ENCODE measurements at places on chromosomes 4 and X.

DNA sequence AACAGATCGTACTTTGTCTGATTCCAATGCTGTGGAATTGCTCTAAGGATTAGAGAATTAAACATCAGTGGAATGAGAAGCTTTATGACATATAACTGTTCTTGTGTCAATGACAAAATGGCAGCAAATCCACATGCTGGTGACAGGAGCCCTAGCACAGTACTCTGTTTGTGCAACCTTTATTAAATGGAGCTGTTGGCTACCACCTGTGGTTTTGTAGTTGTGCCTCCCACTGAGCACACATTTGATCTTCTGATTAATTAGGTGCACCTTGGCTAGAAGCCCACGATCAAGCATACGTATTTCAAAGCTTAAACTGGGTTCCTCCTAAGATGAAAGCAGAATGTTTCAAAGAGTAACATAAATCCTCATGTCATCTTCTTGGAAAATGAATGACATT is 394.0 kb upstream of the IGFBP7 start:
- no peak for DNase-seq

GRCh38 chr4:130214268-130214667 is 1118.3 kb downstream of the C4orf33 start:
- peak; percentile 8 for DNase-seq

DNA sequence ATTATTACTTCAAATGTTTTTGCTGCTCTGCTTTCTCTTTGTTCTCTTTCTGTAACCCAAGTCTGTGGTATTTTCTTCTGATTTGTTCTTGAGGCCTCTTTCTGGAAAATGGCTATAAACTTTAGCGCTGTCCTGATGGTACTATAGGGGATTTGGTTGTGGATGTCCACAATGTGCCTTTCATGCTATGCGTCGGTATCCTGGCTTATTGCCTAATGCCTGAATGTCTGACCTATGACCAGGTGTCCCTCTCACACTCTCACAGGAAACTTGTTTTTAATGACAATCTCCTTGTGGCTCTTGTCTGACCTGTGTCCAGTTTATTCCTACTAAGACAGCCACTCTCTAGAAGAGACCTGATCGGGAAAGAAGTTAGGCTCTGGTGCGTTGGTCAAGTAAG is 222.4 kb upstream of the NR3C2 start:
- DNase-seq: no peak

- DNase-seq: no peak
Measured at GRCh38 chrX:69551421-69552009, 47.4 kb downstream of the NALF2 start.

DNA sequence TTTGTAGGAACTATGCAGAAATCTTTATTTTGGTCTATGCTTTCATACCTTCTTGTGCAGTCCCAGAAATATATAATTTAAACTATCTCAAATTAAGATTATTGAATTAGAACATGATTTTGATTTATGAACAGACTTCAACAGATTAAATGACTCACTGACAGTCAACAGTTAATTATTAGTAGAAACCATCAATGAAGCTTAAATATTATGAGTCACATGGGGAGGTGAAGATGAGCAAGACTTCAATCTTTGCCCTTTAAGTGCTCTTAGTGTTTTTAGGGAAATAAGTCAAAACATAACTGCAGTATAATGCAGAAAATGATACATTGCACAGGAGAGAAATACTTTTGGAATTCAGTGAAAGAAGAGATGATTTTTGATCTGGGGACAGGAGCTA is 81.5 kb upstream of the BMP3 start:
- no peak for DNase-seq

- DNase-seq: no peak
Measured at GRCh38 chr4:115331241-115331640, 217.8 kb upstream of the NDST4 start.

DNA sequence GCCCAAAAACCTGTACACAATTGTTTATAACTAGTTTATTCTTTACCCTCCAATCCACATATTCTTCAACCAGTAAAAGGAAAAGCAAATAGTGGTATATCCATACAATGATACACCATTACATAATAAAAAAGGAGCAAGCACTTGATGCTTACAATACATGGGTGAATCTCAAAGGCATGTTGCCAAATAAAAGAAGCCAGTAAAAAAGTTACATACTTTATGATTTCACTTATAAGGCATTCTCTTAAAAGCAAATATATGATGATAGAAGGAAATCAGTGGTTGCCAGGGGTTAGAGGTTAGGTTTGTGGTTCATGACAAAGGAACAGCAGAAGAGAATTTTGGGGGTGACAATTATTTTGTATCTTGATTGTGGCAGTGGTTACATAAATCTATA is 896.1 kb upstream of the LCORL start:
- DNase-seq: peak; percentile 73

GRCh38 chr4:73661646-73662119 is 41.4 kb upstream of the RASSF6 start:
- DNase-seq: peak; percentile 99

GRCh38 chr4:176193938-176194337 is 1.4 kb downstream of the SPATA4 start:
- peak; percentile 95 for DNase-seq

- no peak for DNase-seq
Measured at GRCh38 chr4:156961196-156962057, 10.2 kb downstream of the PDGFC start.

DNA sequence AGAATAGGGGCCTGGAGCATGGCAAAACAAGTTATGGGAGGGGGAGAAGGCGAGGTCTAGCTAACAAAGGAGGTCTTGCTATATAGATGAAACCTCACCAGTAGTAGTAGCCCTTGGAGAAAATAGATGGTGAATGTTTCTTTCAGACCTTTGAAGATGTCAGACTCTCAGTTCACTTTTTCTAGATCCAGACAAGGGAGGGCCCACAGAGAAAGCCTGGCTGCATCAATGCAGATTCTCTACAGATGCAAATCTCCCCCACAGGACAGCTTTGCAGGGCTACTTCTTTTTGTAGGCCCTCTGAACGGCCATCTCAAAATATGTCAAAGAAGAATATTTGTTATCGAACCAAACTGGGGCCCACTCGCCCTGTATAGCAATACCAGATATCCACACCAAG is 159.7 kb downstream of the ANK2 start:
- DNase-seq: no peak

DNA sequence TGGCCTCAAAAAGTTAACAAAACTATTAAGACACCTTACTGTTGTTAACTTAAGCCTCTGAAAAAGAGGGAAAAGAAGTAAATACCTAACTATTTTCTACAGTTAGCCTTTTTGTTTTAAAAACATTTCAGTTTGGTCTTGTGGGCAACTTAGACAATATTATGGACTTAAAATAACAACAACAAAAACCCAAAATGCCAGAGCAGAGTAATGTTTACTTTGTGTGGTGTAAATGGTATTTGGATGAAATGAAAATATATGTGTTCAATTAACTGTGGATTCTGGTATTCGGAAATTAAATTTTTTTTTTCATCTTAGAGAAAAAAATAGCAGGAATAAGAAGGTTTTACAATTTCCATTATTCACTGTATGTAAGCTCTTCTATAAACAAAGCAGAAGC is 79.6 kb upstream of the NPNT start:
- no peak for DNase-seq

DNA sequence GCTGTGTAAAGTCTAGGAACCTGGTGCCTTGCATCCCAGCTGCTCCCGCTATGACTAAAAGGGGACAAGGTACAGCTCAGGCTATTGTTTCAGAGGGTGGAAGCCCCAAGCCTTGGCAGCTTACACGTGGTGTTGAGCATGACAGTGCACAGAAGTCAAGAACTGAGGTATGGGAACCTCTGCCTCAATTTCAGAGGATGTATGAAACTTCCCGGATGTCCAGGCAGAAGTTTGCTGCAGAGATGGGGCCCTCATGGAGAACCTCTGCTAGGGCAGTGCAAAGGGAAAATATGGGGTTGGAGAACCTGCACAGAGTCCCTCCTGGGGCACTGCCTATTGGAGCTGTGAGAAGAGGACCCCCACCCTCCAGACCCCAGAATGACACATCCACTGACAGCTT is 76.6 kb downstream of the DDX60 start:
- no peak for DNase-seq

- DNase-seq: no peak
Measured at GRCh38 chrX:107701493-107702121, 73.3 kb downstream of the PRPS1 start.

- DNase-seq: peak; percentile 64
Measured at GRCh38 chr4:10456595-10457254, 501 bp downstream of the ZNF518B start.

- peak; percentile 18 for DNase-seq
Measured at GRCh38 chr4:125041372-125041930, 273.3 kb upstream of the FAT4 start.

DNA sequence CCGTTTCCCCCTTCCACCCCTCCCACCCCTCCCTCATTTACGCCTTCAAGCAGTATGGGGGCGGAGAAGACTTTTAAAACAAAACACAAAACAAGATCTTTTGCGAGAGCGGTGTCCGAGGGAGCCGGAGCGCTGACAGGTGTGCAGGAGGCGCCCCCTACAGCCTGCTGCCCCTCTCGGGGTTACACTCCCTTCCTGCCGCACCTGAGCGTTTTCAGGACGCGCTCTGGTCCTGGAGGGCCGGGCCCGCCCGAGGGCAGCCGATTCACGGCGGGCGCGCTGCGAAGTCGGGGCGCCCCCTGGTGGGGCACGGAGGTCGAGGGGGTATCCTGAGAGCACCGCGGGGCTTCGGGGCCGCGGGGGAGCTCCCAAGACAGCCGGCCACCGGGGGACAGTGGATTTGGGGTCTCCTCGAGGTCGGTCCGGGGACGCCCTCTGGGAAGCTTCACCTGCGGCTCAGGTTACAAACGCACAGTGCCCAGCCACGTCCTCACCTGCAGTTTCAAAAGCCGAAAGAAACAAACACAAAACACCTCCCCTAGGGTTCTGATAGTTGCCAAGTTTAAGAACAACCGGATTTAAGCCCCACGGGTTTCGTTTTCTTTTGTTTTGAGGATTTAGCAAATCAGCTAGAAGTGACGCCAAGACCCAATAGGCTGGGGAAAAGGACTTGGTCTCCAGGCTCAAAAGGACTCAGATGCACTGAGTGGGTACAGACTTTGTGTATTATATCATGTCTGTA is 8.0 kb upstream of the NEUROG2 start:
- DNase-seq: peak; percentile 58

DNA sequence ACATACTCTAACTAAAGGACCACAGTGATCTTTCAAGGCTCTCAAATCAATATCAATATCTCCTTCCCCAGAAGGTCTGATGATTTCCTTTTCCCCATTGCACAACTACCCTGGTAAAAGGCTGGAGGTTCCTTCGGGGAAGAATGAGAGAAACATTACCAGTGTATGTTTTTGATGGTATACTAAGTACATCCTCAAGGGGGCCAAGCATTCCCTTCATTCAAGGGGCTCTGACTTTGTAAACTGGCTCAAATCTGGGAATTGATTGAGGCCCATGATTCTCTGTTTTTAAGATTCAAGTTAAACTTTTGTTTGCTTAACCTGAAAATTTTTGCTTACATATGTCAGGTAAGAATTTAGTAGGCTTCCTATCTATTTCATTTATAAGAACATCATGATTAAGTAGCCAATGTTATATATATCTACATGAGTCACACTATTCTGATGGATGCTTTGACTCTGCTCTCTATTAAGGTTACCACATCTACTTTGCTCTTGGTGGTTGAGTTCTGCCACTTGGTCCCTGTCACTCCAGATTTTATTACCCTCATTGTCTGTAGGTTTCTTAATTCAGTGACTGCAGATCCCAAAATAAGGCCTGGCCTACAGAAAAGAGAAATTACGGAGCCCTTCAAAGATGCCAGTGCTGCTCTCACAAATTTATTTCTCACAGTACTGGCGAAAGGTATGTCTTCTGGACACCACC is 16.4 kb upstream of the GUCY1B1 start:
- DNase-seq: peak; percentile 12

DNA sequence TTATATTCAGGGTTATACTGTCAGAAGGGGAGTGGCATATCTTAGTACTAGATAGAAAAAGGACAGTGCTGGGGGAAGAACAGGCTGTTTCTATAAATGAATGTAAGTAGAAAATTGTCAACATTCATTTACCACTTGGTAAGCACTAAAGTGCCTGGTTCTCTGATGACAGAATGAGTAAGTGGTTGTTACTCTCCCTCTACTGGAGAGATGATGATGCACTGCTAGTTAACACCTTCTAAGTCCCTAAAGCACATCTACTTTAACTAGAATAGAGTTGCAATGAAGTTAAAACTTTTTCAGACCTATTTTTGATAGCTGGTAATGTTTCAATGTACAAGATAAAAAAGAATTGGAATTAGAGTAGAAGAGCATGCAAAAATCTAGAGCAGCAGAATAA is 214.5 kb downstream of the KLHL4 start:
- no peak for DNase-seq

DNA sequence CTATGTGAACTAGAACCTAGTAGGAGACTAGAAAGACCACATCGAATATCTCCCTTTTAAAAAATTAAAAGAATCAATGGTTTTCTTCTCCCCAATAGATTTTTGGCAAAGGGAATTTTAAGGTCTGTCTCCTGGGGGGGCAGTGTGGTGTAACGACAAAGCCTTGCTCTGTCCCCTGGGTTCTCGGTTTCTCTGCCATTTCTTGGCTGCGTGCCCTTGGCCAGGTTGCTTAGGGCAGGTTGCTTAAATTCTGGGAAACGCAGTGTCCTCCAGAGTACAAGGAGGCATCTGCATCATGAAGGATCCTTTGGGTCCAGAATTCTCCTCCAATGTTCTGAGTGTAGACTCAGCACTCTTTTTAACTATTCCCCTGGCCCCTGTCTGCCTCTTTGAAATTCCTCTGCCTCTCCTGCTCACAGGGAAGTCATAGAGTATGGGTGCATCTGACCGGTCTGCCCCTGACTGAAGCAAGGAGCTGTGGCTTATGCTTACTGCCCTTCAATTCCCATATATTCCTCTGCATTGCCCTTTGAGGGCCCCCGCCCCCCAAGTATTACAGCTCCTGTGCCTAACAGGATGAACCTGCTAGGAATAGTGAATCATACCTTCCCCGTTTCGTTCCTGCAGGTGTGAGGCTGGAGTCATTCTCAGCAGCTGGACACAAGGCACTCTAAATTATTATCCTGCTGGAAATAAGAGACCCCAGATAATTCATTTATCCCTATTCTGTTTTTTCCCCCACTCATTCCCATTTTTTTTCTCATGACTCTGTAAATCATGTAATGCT is 2.2 kb downstream of the KIT start:
- no peak for DNase-seq

DNA sequence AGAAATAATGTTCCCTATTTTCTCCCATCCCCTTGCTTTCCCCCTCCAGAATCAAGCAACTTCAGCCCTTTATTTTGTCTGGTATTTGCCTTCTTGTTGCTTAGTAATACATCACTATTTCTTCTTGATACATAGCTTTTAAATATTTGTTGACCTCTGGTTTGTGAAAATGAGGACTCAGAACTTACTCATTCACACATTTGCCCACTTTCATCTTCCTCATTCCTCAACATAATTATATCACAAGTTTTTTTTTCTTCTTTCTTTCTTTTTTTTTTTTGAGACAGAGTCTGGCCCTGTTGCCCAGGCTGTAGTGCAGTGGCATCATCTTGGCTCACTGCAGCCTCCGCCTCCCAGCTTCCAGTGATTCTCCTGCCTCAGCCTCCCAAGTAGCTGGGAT is 28.9 kb upstream of the NDUFC1 start:
- peak; percentile 8 for DNase-seq

- DNase-seq: no peak
Measured at GRCh38 chrX:108722561-108722960, 13.8 kb downstream of the IRS4 start.
